AML-193 (cell line): ENCODE measurements at places on chromosomes 13 and 19.
A peak's percentile ranks its signal among the peaks of the same experiment; 100 is the strongest.

DNA sequence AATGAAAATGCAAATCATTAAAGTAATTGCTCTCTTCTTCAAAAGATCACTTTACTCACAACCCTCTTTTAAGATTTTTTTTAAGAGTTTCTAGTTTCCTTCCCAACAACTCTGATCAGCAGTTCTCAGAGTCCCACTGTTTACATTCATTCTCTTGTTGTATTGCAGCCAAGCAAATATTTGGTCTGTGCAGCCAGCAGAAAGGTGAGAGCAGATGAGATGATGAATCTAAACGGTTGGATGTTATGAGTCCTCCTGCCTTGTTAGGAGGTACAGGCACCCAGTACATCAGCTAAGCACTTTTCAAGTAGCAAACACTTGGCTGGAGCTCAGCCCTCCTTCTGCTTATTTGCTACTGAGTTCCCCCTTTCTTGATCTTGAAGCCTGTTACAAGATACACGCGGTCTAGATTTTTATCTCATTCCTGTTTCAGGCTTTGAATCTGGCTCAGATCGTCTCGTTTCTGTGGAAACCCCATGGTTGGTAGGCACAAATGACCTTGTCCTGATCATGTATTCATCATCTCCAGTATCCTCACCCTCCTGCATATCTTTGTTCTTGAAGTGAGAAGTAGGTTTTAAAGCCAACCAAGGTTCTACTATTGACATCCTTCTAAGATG, 300.7 kb downstream of the DCT start:
- no peak for DNase-seq

GRCh38 chr13:32947411-32948276, 68.6 kb upstream of the KL start:
- DNase-seq = no peak

DNA sequence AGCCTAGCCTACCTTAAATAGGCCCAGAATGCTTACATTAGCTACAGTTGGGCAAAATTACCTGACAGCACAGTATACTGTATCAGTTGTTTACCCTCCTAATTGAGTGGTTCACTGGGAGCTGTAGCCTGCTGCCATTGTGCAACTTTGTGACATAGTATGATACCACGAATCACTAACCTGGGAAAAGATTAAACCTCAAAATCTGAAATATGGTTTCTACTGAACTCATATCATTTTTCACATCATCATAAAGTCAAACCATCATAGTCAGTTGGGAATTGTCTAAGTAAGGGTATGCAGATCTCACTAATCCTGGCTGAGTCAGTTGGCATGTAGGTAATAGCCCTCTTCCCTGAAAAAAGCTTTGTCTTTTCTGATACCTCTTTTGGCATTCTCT, 9.2 kb downstream of the PAN3 start:
- no peak for DNase-seq

DNA sequence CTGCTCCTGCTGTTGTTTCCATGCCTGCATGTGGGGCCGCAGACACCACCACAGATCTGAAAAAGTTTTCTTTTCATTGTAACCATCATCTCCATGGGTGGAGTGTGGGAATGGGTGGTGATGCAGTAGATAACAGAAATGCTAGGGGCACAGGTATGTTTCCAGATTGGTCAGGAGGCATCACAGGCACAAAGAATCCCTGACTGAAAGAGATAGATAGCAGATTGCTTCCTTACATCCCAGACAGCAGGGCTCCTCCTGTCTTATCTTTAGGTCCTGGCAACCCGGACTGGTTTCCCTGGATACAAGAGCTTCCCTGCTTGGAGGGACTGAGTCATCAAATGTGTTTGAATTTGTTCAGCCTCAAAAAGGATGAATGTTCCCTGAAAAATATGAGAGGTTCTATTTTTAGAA, 1937.6 kb downstream of the PCDH9 start:
- DNase-seq = no peak

DNA sequence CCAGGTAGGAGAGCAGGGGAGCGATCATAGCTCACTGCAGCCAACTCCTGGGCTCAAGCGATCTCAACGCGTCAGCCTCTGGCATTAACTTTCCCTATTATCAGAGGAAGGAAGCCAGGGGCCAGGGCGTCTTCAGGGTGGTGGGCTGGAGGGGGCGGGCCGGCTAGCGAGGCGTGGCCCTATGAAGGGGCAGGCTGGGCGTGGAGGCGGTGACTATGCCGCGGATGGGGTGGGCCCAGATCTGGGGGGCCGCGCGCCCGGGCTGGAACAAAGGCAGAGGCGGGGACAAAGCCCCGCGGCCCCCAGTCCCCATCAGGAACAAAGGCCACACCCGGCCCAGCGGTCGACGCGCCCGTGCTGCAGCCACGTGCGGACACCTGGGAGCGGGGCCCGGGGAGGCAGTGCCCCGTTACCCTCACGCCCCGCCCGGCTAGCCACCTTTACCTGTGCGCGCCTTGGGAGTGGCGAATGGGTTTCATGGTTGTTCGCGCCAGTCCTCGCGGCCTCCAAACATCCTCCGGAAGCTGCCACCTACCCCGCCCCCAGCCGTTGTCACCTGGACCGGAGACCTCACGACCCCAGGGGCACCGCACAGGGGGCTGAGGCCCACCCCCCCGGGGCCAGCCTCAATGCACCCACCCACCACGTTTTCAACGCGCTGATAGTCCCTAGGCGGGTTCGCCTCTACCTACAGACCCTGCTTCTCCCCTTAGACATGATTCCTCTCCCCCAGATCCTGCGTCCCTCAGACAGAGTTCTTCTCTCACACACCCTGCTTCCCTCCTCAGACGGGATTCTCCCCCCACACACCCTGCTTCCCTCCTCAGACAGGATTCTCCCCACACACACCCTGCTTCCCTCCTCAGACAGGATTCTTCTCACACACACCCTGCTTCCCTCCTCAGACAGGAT, 5.4 kb upstream of the TRIM28 start:
- DNase-seq = no peak

GRCh38 chr13:59880468-59880867, 283.3 kb downstream of the DIAPH3 start:
- no peak for DNase-seq

- peak; percentile 41 for DNase-seq
Measured at GRCh38 chr13:27619728-27620376, 477 bp downstream of the LNX2 start.

DNA sequence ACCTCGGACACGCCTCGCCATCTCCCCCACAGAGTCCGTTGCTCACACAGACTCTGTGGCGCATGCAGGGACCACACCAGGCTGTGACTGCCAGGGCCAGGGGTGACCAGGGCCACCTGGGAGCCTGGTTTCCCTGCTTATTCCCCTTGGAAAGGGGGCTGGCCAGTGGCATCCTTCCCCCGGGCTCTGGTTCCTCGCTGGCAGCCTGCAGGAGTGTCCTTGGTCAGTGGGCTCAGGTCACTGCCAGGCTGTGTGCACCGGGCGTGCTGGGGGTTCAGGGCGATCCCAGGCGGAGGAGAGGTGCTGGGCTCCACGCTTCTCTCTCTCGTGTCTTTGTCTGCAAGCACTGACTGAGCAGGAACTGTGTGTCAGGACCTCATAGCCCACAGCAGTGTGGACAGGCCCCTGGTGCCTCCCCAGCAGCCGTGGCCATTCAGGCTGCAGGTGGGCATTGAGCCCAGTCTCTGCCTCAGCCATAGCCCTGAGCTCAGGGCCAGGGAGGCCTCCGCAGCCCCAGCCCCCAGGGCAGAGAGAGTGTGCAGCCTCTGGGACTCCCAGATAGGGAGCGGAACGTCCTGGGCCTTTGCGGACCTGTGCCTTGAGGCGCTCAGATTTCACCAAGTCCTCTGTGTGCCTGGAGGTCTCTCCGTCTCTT, 6.5 kb downstream of the PIAS4 start:
- DNase-seq = no peak

DNA sequence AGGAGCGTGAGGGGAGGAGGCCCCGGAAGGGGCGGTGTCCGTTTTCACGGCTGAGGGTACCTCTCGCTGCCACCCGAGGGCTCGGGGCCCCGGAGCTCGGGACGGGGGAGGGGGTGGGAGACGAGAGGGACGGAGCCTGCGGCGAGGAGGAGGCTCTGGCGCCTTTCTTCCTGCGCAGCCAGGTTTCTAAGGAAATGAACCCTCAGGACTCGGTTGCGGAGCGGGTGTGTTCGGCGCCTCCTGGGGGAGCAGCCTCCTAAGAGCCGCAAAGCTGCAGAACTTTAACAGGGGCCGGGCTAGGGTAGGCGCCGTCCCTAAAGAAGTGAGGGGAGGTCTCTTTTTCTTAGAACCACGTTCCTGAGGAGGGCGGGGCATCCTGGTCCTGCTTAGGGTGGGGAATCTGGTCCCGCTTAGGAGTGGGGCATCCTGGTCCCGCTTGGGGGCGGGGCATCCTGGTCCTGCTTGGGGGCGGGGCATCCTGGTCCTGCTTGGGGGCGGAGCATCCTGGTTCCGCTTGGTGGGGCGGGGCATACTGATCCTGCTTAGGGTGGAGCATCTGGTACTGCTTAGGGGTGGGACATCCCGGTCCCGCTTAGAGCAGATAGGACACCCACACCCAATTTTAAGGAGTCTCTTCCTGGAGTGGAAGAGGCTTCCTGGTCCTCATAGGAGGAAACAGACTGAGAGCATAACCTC, 6.2 kb downstream of the SYT5 start:
- DNase-seq = no peak

DNA sequence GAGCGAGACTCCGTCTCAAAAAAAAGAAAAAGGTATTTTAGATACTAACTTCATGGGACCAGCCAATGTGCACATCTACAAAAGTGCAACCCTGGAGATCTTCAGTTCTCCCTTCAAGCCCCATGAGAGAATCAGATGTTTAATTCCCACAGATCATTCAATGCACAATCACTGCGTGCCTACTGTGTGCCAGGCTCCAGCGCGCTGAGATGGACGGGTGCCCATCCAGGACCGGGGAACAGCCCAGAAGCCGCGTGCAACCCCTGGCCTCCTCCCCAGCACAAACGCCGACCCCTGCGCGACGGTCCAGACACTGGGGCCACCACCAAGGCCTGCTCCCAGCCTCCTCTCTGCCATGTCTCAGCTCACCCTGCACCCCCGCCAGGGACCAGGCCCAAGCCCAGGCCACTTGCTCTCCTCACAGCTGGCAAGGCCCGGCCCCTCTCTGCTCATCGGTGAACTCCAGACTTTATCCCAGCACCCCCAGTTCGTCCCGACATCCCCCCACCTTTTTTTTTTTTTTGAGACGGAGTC, 5.3 kb downstream of the BTBD2 start:
- DNase-seq = no peak

DNA sequence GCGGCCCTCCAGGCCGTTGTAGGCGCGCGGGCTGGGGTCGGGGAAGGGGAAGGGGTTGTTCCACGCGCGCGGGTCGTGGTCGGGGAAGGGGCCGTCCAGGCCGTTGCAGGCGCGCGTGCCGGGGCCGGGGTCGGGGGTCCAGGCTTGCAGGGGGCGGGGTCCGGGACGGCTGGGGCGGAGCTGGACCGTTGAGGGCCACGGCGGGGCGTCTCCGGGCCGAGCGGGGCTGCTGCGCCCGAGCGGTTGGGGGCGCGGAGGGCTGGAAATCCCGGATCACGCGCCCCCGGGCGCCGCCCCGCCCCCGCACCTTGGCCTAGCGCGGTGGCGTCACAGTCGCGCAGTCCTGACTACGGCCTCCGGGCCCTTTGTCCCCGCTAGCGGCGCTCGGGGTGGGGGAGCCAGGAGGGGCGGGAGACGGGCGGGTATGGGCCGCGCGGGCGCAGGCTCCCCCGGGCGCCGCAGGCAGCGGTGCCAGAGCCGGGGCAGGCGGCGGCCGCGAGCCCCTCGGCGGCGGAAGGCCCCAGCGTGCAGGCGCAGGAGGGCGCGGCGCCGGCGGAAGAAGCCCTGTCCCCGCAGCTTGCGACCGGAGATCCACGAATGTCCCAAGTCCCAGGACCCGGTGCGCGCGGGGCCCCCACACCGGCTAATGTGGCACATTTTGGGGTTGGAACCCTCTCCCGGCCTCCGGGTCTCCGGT, 665 bp downstream of the GPX4 start:
- peak; percentile 36 for DNase-seq

- DNase-seq = no peak
Measured at GRCh38 chr19:23547816-23548430, 139.1 kb downstream of the ZNF675 start.

GRCh38 chr19:31135841-31136240, 213.4 kb downstream of the TSHZ3 start:
- no peak for DNase-seq

GRCh38 chr19:27962264-27962663, 1250.7 kb downstream of the UQCRFS1 start:
- no peak for DNase-seq

DNA sequence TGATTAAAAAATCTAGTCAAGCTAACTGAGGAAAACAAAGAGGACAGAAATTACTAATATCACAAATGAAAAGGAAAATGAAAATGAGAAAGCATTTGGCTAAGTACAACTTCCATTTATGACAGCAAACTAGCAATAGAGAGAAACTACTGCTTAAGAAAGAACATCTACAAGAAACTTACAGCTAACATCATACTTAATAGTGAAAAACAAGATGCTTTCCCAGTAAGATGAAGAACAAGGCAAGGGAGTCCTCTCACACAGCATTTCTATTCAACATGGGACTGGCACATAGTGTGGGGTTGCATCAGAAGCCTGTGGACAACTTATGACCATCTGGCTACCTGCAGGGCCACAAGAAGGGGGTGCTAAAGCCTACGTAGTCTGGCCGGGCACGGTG, 39.3 kb downstream of the ZNF44 start:
- no peak for DNase-seq

DNA sequence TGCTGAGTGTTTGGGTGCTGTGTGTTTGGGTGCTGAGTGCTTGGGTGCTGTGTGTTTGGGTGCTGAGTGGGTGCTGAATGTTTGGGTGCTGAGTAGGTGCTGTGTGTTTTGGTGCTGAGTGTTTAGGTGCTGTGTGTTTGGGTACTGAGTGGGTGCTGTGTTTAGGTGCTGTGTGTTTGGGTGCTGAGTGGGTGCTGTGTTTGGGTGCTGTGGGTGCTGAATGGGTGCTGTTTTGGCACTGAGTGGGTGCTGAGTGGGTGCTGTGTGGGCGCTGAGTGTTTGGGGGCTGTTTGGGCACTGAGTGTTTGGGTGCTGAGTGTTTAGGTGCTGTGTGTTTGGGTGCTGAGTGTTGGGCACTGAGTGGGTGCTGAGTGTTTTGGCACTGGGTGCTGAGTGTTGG, 48.5 kb upstream of the F7 start:
- no peak for DNase-seq

- DNase-seq = no peak
Measured at GRCh38 chr13:28699246-28699645, 19.5 kb downstream of the SLC46A3 start.

DNA sequence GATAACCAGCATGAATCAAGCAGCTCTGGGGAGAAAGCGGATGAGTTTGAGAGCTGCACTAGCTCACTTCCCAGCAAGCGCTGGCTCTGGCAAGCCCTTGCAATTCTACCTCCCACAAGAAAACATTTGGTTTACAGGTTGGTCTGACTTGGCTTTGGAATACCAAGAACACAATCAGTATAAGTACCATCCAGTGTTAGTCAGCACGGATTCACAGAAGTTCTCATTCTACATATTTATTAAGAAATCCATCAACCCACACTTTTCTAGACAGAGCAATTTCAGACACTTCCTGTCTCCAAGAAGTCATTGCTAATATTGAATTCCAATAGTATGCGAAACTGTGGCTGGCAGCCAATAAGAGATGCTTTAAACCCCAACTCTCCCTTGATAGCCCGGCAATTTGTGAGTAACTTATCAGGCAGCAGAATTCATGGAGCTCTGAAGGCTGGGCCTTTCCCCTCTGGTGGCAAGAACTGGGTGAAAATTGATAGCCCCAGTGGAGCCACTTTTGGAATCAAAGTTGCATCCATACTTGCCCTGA, 59.4 kb upstream of the WASF3 start:
- no peak for DNase-seq
